Stimulated activated CD8-positive, alpha-beta memory T cell treated with anti-CD3 and anti-CD28 coated beads, Interleukin-2, amount 100 ng/mL, for 1 hour (primary cell): ENCODE measurements at places on chromosomes 11 and 22.

DNA sequence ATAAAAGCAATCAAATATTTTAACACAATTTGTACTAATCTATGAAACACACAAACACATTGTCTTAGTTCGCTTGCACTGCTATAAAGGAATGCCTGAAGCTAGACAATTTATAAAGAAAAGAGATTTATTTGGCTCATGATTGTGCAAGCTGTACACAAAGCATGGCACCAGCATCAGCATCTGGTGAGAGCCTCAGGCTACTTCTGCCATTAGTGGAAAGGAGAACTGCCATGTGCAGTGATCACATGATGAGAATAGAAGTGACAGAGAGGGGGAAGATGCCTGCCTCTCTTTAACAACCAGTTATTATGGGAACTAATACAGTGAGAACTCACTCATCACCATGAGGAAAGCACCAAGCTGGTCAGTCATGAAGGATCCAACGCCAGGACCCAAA is 105.1 kb downstream of the GUCY1A2 start:
- DNase-seq: no peak

- no peak for DNase-seq
Observed at GRCh38 chr11:66012946-66013761, 1.3 kb downstream of the CST6 start.

DNA sequence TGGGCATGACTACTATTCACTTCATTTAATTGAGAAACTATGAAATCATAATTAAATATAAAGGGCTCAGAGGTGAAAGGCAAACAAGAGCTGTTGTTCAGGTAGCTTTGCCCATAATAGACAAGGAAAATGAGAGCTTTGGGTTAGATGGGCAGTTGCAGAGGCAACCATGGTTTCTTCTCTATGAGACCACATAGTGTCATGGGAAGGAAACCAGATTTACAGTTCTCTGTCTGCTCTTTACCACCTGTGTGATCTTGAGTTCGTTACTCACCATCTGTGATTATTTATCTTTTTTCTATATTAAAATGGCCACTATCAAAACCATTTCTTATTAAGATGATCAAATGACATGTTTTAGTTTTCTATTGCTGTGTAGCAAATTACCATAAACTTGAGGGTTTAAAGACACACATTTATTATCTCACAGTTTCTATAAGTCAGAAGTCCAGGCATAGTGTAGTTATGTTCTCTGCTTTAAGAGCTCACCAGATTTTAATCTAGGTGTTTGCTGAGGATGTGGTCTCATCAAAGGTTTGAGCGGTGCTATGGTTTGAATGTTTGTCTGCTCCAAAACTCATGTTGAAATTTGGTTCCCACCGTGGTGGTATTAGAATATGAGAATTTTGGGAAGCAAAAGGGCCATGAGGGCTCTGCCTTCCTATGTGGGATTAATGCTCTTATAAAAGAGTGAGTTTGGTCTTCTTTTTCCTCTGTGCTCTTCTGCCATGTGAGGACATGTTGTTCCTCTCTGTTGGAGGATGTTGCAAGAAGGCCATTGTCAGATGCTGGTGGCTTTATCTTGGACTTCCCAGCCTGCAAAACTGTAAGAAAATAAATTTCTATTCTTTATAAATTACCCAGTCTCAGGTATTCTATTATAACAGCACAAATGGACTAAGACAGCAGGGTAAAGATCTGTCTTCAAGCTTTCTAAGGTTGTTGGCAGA is 38.2 kb downstream of the OR2AG2 start:
- no peak for DNase-seq

DNA sequence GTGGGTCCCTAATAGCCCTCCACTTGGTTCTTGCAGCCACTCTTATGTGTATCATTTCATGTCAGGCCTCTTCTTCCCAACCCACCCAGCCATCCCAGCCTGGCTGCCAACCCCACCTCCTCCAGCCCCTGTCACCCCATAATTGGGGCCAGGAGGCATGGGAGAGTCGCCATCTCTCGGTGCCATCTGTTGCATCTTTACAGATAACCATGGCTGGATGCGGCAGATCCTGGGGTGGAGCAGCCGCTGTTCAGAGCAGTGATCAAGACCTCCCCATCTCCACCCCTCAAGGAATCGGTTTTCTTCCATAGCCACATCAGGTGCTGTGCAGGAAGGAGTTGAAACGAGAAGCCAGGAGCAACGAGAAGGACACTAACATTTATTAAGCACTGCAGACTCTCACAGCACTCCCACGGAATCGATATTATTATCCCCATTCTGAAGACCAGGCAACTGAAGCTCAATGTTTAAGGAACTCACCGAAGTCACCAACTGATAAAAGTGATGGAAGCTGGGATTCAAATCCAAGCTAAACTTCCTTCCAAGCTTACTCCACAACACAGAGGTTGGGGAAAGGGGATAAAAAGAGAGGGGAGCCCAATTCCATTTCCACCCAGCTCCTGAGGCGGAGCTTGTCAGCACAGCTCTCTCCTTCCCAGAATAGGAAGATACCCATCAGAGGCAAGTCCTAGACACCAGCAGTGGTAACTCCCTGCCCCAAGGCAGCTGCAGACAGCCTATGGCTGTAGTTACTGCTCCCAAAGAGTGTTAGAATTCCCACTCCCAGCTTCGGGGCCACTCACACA is 2.7 kb downstream of the SLC43A1 start:
- no peak for DNase-seq

DNA sequence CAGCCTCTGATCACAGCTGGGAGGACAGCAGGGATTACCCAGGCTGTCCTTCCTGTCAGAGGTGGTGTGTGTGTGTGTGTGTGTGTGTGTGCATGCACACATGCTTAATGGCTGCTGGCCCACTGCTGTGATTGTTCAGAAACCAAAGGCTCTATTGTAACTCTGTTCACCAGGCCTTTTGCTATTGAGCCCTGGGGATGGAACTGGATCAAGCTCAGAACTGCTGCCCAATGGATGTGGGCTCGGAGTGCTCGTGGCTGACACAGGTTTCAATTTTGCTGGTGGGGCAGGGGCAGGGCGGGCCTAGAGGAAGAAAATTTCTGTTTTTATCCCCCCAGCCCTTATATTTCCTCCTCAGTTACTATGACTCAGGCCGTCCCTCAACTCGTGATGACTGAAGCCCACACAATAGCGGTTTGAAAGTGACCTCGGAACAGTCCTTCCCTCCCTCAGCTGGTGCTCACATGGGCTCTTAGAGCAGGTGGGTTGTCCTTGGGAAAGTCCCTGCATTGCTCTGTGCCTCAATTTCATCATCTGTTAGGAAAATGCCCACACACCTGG is 359.3 kb downstream of the TENM4 start:
- DNase-seq: no peak

DNA sequence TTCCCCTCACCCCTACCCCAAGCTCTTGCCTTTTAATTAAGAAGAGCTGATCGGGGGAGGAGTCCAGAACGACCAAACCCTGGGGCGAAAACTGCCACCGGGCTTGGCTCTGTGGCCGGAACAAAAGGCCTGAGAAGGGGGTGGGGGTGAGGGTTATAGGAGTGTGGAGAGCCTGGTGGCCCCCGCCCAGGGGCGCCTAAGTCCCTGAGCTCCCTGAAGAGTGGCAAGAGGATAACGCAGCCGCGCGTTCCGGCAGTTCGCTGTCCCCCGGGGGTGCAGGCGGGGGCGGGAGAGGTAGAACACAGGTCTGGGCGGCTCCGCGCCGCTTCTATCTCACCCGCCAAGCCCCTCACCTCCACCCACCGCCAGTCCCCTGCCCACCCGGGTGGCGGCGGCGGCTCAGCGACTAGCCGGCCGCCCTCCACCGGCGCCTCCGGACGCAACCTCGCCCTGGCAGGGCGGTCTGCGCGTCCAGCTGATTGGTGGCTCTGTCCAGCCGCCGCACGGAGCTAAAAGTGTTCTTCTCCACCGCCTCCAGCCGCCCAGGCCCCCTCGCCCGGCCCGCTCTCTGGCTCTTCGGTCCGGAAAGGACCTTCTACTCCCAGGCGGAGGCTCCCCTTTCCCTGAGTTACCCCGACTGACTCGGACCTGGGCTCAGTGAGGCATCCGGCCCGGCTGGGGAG is 18.7 kb upstream of the BDNF start:
- no peak for DNase-seq

DNA sequence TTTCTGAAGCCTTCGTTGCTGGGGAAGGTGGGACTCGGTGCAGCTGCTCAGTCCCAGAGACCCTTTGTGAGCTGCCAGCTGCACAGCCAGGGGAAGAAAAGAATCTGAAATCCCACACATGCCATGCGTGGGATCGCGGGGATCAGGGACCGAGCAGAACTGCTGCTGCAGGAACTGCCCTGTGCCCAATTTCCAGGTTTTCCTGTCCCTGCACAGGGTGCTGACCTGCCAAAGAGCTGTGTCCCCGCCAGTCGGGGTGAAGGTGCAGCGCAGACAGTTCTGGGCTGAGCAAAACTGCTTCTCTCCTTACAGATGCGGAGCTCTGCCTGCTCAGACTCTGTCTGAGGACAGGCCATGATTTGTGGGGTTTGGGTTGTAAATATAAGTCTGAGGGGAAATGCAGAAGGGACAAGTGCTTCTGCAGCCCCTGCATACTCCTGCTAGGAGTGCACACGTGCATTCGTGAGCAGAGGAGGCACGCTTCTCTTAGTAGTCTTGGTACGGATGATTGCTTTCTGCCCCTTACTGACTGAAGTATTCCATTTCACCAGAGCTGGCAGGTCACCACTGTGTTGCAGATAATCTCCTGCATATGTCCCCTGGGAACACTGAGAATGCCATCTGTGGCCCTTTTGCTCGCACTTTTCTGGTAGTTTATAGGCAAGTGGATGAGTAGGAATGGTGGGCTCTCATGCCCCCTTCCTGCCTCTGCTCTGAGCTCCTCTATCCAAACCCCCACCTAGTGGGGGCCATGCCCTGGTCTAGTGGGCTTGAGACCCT is 141.4 kb downstream of the PARVA start:
- DNase-seq: no peak

DNA sequence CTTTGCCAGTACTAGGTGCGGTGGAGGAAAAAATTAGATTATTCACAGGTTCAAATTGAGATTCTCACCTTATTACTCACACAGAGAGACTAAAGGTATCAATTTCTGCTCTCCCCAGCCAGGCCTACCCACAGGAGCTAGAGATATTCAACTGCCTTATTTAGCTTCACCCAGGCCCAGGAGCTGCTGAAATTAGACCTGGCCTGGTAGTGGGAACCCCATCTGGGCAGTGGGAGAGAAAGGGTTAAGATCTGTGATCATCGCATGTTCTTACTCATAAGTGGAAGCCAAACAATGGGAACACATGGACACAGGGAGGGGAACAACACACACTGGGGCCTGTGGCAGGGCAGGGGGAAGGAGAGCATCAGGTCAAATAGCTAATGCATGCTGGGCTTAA is 20.9 kb upstream of the MICAL2 start:
- no peak for DNase-seq

DNA sequence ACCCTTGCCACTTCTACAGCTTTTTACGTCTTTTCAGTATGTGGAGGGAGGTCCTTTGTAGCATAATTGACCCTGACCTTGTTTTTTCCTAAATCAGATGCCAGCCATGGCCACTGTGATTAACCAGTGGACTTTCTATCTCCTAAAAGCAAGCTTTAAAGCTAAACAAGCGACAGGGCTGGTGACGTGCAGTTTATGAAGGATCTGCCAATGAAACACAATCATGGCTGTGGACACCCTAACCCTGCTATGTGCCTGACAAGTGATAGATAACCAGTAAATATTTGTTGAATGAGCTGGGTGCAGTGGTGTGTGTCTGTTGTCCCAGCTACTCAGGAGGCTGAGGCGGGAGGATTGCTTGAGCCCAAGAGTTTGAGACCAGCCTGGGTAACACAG is 64.2 kb downstream of the LIF start:
- no peak for DNase-seq

DNA sequence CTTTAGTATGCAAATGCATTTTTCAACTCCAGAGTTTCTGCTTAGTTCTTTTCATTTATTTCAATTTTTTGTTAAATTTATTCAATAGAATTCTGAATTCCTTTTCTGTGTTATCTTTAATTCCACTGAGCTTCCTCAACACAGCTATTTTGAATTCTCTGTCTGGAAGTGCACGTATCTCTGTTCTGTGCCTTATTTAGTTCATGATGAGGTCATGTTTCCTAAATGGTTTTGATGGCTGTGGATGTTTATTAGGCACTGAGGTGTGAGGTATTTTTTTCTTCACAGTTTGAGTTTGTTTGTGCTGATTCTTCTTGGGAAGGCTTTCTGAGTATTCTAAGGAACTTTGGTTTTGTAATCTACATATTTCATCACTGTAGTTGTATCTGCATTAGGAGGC is 2042.8 kb upstream of the RAG2 start:
- DNase-seq: no peak

GRCh38 chr11:79860336-79860735 is 419.5 kb upstream of the TENM4 start:
- DNase-seq: no peak

DNA sequence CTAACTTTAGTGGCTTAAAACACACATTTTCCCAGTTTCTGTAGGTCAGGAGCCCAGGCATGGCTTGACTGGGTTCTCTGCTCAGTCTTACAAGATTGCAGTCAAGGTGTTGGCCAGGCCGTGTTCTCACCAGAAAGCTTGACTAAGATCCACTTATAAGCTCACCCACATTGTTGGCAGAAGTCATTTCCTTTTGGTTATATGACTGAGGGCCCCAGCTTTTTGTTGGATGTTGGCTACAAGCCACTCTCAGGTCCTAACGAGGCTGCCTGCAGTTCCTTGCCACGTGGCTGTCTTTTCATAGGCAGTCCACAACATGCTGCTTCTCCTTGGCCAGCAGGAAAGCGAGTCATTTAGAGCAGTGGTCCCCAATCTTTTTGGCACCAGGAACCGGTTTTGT is 79.3 kb upstream of the CRTAM start:
- DNase-seq: no peak

DNA sequence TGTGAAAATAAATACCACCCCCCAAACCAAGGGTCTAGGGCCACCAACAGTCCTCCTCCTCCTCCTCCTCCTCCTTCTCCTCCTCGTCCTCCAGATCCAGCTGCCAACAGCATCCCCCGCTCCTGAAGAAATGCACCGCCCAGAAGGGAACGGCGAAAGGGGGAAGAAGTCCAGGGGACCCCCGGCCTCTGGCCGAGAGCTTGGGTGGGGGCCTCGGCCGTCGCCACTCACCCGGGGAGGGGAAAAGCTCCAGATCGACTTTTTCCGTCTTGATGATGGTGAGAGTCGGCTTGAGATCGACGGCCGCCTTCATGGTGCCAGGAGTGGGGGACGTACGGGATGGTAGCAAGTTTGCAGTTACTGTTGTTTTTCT is 65.7 kb downstream of the ETS1 start:
- DNase-seq: no peak

DNA sequence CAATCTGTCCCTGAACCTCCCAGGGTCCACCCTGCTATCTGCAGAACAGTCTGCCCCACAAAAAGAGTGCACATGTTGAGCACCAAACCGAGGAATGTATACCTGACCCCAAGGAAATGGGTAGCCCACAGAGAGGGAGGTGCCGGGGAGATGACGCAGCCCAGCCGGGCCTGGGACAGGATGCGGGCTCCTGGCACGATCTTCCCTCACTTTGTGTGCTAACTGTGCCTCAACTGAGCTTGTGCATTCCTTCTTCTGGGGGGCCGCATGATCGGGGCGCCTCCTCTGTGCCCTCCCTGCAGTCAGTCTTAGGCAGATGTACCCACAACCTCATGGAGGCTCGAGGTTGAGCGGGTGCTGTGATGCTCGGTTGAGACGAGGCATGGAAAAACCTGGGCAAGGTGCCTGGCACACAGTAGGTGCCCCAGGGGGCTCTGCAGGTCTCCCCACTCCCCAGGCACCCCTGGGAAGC is 2.4 kb downstream of the GAS2L1 start:
- DNase-seq: no peak
